ENCODE measurements at places on chromosomes 5 and 9.

DNA sequence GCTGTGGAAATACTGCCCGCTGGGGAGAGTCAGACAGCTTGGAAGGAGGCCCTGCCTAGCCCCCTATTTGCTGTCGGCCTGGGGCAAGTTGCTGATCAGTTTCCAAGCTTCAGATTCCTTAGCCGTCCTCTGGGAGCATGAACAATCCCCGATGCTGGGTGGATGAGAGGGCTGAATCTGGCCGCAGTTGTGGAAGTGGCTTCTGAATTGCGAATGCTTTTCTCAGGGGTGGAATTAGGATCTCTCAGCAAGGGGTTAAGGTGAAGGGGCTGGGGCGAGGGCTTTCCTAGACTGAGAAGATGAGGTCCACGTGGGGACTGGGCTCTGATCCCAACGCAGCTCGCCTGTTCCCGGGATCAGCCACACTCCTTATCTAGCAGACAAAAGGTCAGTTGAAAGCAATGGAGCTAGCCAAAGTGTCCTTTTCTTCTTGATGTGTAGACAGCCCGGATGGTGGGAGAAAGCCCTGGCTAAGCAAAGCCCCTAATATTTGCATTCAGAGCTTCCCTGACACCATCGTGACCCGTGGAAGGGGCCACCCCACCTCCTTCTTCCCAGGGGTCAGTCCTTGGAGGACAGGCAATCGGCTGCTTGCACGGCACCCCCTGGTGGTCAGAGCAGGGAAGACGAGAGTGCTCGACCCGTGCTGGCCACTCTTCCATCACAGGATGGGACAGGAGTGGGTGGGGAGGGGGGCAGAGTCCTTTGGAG, 54.9 kb downstream of the COL15A1 start:
- DNase-seq, result peak; percentile 27

DNA sequence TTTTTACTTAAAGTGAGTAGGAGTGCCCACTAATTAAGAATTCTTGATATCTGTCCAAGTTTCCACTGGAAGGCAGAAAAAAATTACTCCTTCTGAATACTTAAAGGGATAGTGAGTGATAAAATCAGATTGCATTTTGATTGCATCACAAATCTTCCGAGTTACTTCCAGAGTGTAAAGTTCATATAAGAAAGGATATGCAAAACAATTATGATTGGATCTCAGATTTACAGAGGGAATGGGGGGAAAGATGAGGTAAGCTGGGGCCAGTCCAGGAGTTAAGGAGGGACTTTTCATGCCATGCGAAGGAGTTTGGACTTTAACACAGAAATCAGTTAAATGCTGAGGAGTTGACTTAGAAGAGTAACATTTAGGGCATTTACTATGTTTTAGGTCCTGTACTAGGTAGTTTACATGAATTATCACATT, 9.3 kb upstream of the RNF145 start:
- DNase-seq, result no peak

DNA sequence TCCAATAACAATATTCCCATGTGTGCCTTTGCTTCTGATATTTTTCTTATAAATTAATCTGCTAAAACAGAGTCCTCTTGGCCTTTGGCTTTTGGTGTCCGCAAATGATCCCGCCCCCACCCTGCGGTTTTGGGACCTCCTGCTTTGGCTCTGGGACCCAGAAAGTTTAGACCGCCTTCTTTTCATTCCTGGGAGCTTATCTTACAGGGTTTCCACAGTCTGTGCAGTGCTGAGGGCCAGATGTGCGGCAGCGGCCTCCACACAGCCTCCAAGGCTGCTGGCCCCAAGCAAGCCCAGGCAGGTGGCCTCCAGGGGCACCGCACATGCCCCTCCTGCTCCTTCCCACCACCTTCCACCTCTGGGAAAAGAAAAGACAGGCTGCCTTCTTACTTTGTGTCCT, 191.5 kb downstream of the ERCC6L2 start:
- no peak for DNase-seq

- no peak for DNase-seq
These were observed 248.9 kb downstream of the ADAMTSL1 start for GRCh38 chr9:18722882-18723281.

DNA sequence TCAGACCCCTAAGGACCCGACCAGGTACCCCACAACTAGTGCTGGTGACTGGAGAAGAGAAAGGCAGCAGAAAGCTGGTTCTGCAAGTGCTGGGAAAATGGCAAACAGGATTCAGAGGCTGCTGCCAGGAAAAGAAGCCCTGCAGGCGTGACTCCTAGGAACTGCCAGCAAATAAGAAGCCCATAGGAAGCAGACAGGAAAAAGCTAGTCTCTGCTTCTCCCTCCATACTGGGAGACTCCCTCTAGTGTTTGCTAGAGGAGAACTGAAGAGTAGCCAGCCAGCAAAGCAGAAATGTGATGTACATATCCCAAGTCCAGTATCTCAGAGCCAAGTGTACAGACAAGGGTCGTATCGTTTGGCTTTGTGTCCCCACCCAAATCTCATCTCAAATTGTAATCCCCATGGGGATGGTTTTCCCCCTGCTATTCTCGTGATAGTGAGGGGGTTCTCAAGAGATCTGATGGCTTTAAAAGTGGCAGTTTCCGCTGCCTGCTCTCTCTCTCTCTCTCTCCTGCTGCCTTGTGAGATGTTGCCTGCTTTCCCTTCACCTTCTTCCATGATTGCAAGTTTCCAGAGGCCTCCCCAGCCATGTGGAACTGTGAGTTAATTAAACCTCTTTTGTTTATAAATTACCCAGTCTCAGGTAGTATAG, 38.1 kb upstream of the TUSC1 start:
- DNase-seq, result no peak

DNA sequence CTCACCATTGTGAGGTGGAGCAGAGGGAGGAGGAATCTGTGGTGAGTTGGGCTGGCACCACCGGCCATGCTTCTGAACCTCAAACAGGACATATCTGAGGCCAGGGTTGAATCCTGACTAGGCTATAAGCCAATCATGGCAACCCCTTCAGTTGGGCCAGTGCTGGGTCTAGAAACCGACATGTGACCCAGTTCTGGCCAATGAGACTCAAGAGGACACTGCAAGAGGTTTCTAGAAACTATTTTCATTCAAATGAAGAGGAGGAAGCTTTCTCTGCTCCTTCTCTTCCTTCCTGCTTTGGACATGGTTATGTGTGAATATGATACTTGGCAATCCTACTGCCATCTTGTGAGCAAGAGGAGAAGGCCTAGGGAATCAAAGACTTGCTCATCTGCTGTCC, 417.7 kb downstream of the SEMA5A start:
- no peak for DNase-seq

DNA sequence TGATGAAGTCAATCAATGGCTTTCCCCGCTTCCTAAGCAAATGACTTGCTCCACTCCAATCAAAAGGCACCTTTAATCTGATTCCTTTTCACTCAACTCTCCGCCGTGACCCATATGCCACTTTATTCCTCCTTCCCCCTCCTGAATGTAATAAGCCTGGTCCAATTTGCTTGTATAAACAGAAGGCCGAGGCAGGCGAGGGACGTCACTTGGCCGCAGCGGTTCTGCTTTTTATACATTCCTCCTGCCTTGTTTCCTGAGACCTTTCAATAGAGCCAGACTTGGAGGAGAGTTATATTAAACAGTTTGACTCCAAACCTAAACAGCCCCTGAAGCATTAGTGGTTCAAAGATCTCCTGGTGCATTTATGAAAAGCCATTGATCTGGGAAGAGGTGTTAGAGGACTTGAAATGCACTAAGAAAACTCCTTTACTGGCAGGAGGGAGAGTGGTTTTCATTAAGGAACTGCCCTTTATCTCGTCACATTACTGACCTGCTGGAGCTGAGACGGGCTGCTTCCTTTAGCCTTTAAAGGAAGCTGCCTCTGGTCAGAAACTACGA, 273.4 kb downstream of the SLIT3 start:
- no peak for DNase-seq

GRCh38 chr5:39948867-39949468, 524.2 kb upstream of the DAB2 start:
- peak; percentile 55 for DNase-seq

- DNase-seq, result no peak
These were observed 1343.1 kb upstream of the C9orf72 start for GRCh38 chr9:28916348-28916747.

- no peak for DNase-seq
These were observed 128.6 kb downstream of the SPATA31D1 start for GRCh38 chr9:82117026-82117811.

- no peak for DNase-seq
These were observed 19.3 kb upstream of the GZMK start for GRCh38 chr5:55004729-55005128.

DNA sequence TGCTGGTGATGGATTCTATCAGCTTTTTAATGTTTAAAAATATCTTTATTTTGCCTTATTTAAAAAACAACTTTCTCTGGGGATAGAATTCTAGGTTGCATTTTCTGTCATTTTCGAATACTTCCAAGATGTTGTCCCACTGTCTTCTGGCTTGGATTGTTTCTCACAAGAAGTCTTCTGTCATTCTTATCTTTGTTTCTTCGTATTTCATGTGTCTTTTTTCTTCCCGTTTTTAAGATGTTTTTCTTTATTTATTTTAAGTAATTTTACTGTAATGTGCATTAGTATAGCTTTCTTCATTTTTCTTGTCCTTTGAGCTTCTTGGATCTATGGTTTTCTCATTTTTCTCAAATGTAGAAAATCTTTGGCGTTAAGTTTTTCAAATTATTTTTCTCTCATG, 19.1 kb downstream of the STX17 start:
- no peak for DNase-seq

All from stimulated activated CD8-positive, alpha-beta memory T cell treated with anti-CD3 and anti-CD28 coated beads, Interleukin-12 subunit alpha, Interleukin-12 subunit beta, amount 100 ng/mL, for 1 hour (primary cell).